ENCODE measurements at places on chromosomes 5 and 9. TPM values are rescaled to one million over a fixed set of nuclear protein-coding genes. Genes with fewer than 3 reads are reported as not detected.

The GPR150 gene
- 0.58 TPM for total RNA-seq

The PDCD1LG2 gene
- 1.5 TPM for total RNA-seq

The KIF24 gene
- total RNA-seq: 9.3 TPM

The HTR1A gene
- total RNA-seq: not detected

The HRH2 gene
- total RNA-seq: 21.4 TPM

The LHX3 gene
- total RNA-seq: not detected

The SLC6A18 gene
- not detected for total RNA-seq

The SMIM15 gene
- total RNA-seq: 50.0 TPM

The FOXD4L4 gene
- not detected for total RNA-seq

The NPR3 gene
- not detected for total RNA-seq

The ABCA1 gene
- total RNA-seq: 0.23 TPM

DNA sequence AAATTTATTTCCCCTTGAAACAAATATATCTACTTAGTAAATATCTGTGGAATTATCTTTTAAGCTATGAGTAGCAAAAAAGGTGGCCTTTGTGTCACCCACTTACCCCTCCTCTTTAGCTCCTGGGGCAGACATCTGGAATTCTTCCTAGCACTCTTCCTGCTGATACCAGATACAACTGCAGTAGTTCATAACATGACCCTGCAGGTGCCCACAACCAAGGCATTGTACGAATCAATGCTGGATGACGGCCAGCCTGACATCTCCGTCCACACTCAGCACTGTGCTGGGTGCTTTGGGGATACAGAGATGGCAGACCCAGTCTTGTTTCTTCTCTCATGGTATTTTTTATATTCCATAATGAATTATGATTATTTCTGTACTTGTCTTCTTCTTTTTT, 152.3 kb downstream of the GOLPH3 start:
- no peak for DNase-seq

GRCh38 chr5:54254482-54255198, 55.7 kb downstream of the ARL15 start:
- DNase-seq: no peak

- DNase-seq: no peak
Observed at GRCh38 chr9:129280236-129280622, 102.2 kb upstream of the IER5L start.

- no peak for DNase-seq
Observed at GRCh38 chr9:128595471-128595870, 43.1 kb downstream of the SPTAN1 start.

GRCh38 chr9:21710548-21711191, 91.8 kb upstream of the MTAP start:
- no peak for DNase-seq

GRCh38 chr5:104297076-104297475, 734.5 kb upstream of the NUDT12 start:
- no peak for DNase-seq

- DNase-seq: no peak
Observed at GRCh38 chr9:118148990-118149389, 444.8 kb downstream of the TLR4 start.

DNA sequence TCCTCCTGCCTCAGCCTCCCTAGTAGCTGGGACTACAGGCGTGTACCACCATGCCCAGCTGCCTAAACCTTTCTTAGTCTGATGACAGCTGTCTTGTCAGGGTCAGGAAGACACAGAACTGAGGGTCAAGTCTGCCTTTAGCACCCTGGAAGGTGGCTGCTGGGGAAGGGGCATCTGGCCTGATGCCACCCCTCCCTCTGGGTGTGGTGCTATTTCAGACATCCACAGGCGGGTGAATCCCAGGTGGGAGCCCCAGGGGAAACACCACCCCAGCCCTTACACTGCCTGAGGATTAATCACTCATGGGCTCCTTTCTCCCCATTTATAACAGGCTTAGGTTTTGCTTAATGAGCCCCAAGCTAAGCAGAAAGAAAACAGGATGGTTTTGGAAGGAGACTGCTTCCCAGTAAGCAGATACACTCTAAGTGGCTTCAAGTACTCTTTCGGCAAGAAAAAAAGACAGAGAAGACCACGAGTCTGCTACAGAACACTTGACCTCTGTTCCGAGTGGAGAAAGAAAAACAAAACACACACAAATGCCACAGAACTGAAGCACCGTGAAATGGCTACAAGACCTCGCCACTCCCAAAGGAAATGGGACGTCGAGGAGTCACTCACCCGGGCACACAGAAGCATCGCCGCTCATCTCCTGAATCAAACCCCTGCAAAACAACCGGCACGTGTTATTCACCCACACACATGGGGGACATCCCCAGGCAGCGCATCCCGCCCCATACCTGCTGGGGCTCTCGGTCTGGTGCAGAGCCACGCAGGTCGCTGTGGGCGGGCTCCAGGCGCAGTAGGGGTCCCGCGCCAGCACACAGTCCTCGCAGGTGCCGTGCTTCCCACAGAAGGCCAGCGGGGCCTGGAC, 62.4 kb downstream of the SECISBP2 start:
- no peak for DNase-seq

- DNase-seq: no peak
Observed at GRCh38 chr5:58458141-58458742, 1.6 kb downstream of the PLK2 start.

DNA sequence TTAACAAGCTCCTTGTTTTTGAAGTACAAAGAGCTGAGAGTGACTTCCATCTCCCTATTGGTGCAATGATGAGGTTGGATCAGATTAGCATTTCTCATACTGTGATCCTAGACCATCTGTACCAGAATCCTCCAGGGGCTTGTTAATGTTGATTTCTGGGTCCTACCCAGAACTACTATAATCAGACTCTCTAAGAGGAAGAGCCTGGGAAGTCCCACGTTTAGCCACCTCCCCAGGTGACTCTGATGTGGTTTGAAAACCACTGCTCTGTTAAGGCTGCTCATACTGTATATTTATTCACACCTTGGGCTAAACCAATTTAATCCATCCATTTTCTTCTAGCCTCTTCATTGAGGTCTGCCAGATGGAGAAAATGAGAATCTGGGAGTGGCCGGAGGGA, 49.6 kb upstream of the SMIM32 start:
- no peak for DNase-seq

DNA sequence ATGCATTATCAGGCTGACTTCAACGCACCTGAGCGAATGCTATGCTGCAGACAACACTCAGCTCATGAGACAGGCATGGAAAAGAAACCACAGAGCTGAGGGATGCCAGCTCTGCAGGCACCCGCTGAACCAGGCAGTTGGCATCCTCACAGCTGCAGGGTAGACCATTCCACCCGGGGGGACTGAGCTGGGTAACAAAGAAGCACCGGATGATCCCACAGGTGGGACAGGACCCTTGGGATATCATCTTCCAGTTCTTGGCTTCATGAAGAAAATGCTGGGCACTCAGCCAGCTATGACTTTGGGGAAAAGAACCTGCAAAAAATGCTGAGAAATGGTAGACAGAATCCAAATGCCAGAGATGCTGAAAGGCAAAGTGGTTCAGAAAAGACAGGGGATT, 9.6 kb downstream of the EPB41L4B start:
- no peak for DNase-seq

GRCh38 chr5:24094081-24094679, 550.6 kb downstream of the CDH10 start:
- no peak for DNase-seq

DNA sequence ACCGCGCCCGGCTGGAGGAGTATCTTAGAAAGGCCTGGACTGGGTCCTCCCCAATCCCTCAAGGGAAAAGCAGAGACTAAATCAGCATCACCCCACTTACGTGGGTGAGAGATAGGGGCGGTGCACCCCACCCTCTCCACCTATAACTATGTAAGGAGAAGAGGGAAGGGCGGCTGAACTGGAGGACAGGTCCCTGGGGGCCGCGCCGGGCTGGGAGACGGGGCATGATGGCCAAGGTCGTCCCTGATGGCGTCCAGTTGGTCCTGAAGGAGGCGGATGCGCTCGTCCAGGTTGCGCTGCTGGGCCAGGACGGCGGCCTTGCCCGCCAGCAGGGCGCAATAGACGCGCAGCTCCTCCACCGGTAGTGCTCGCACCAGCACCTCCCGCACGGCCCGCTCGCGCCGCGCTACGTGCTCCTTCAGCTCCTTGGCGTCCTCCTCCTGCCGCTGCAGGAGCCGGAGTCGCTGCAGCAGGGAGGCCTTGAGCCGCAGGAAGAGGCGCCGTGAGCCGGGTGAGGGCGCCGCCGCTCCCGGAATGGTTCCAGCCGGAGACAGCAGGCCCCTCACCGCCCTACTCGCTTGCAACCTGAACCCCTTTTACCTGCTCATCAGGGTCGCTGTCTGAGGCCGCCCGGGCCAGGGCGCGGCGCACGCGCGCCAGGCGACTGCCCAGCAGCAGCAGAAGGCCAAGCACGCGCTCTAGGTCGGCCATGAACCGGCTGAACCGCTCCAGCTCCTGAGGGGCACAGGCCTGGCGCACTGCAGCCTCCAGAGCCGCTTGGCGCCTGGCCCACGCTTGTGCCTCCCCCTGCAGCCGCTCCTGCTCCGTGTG, 7.6 kb downstream of the SHROOM1 start:
- DNase-seq: no peak

- peak; percentile 60 for DNase-seq
Observed at GRCh38 chr9:114908104-114908622, 22.2 kb downstream of the TNFSF8 start.

DNA sequence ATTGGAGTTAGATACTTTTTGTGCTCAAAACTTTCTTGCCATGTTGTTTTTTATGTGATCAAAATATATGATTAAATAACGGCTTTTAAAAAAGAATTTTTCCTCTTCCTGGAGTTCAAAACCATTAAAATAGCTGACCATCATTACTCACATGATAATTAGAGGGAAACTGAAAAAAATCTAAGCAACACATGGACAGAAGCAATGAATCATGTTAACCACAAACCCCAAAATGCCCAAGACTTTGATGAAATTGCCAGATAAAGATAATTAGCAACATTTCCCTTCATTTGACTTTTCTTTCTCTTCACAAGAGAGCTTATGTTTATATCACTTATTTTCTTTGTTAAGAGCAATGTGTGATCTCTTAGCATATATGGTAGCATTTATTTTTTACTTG, 1294.2 kb downstream of the EFNA5 start:
- DNase-seq: no peak

- no peak for DNase-seq
Observed at GRCh38 chr5:89536020-89536419, 653.0 kb upstream of the MEF2C start.

GRCh38 chr9:36316611-36317317, 58.5 kb upstream of the GNE start:
- DNase-seq: no peak

DNA sequence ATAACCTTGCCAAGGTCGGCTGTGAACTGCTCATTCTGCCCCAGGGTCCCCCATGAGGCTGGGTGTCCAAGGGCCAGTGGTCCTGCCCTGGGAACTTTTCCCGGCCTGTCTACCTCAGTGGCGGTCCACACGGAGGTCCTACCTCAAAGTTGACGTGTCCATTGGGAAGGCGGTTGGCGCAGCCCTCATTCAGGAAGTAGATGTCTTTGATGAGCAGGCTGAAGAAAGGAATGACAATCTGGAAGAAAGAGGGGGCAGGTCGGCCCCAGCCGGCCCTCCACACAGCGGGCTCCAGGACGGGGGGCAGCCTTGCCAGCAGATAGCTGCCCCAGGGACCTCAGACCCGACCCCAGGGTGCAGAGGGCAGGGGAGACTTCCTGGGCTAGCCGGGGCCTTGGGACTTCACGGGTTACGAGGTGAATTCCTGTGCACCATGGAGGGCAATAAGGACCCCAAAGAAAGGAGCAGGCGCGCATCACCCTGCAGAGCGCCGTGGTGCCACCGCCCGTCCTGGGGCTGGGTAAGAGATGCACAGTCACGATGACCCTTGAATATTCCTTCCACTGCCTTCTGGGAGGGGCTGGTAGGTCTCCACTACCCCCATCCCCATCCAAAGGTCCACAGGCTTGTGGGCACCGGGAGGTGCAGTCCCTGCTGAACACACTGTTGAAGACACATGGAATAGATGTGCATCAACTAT, 42.9 kb upstream of the RNF130 start:
- DNase-seq: no peak

DNA sequence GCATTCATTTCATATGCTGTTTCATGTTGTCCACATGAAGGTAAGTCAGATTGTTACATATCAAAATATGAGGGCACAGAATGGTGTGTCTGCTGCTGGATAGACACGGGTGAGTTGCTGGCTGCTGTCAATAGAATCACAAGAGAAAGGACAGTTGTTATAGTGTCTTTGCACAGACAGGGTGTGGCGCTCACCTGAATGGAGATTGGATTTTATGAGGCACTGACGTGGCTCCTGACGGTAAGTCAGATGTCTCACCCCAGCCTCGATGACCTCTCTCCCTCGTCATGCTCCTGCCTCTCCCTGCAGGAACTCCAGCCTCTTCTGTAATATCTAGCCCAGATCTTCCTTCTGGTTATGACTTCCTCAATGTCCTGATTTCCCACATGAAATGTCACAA, 75.4 kb upstream of the SELENOP start:
- DNase-seq: no peak

GRCh38 chr5:150272531-150272930, 17.0 kb downstream of the CAMK2A start:
- no peak for DNase-seq

DNA sequence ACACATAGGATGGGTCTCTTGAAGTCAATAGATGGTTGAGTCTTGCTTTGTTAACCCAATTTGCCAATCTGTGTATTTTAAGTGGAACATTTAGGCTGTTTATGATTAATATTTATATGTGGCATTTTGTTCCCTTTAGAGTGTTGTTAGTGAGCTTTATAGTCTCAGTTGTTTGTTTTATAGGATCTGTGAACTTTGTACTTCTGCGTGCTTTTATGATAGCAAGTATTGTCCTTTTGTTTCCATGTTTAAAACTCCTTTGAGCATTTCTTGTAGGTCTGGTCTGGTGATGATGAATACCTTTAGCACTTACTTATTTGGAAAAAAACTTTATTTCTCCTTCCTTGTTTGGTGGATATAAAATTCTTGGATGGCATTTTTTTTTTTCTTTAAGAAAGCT, 23.8 kb downstream of the SELENOP start:
- DNase-seq: no peak

DNA sequence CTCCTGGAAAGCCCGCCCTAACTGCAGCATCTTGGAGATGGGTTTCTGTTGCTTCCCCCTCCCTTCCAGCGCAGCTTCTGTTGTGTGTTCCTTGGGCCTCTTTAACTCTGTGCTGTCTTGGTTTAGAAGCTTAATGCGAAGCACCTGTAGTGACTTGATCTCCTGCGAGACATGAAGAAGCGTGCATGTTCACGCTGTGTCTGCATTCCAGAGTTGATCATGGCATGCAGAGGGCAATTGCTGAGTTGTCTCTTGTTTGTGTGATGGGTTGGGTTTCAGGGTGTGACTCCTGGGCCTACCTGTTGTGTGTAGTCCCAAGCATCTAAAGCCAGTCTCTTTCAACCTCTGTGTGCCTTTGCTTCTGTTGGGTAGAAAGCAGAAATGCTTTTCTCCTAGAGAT, 155.6 kb downstream of the SMARCA2 start:
- DNase-seq: no peak

All from activated CD8-positive, alpha-beta memory T cell treated with anti-CD3 and anti-CD28 coated beads, Interleukin-2, amount 10 ng/mL, durations not matched to agents 7 days and 5 days (primary cell).